CD4-positive, alpha-beta T cell (primary cell): ENCODE measurements at places on chromosomes 16 and 17.

DNA sequence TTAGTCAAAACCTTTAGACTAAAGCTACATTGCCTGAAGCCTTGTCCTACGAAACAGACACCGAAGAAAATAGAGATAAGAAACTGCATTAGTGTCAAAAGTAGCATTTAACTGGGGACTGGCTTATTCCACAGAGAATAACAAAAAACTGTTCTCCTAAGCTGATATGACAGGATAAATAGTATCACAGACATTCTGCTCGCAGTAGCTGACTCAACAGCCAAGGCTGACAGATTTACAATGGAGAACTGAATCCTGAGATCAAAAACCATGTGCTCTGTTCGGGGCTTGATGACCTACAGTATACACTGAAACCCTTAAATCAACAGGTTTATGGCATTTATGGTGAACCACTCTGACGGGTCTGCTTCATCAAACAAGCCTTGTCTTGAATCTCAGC lies 25.5 kb downstream of the ADAMTS18 start:
- DNase-seq, result no peak

- DNase-seq, result no peak
These were observed 669 bp downstream of the MIEF2 start for GRCh38 chr17:18261146-18261515.

DNA sequence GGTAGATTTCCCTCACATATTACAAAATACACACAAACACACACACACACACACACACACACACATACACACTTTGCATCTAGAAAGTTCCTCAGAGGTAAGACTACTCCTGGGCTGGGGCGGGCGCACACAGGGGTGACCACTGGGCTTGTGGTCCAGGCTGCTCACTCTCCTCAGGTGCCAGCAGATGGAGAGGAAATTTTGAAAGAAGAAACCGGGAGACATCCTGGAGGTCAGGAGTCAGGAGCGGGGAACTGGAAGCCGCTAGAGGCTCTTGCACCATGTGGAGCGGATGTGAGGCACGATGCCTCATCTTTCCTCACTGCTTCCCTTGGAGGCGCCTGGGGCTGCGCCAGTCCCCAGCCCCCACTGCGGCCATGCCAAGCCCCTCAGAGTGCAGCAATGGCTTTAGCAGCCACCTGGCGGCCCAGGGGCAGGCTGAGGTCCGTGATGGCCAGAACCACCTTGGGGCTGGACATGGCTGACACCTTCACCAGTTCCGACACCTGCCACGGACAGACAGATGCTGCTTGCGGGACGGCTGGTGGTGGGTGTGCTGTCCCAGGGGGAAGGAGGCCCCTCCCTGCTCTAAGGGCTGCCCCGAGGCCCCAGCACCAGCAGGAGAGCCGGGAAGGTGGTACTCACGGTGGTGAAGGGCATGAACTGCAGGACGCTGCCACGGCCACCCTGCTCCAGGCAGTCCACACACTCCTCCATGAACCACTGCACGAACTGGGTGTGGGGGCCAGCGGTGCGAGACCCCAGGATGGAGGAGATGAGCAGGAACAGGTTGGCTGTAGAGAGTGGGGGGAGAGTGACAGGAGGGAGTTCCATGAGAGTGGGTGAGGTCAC lies 4.1 kb downstream of the CSF3 start:
- no peak for DNase-seq

DNA sequence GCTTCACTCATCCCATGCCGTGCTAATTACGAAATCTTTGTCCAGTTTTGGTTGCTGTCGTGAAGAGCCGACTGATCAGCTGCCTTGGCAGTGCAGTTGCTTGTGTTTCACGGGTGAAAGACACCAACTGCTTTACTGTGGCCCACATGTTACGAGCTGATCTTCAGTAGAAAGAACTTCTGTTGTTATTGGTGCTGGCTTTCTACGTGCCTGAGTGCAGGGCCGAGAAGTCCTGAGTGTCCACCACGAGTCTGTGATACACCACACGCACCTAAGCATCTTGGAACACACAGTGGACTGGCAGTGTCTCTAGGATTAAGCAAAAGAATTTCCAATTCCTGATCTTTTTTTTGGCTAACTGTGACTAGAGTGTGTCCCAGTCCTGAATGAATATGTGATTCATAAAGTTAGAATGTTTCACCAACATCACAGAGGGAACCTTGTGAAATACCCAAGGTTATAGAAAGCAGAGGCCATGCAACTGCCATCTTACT lies 70.4 kb upstream of the CLEC18A start:
- no peak for DNase-seq

DNA sequence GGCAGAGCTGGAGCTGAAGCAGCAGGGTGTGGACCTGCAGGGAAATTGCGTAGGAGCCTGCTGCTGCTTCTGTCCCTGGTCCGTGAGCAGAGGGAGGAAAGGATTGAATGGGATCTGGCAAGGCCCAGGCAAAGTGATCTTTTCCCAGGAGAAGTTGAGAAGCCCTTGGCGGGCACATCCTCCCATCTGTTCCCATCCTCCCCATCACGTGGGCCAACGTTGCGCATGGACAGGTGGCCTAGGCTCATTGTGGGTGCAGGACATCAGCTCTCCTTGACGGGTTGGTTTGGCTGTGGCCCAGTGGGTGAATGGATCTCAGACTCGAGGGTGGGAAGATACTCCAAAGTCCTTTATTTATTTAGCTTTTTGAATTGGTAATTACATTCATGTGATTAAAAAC lies 29.4 kb upstream of the POLR3E start:
- no peak for DNase-seq

DNA sequence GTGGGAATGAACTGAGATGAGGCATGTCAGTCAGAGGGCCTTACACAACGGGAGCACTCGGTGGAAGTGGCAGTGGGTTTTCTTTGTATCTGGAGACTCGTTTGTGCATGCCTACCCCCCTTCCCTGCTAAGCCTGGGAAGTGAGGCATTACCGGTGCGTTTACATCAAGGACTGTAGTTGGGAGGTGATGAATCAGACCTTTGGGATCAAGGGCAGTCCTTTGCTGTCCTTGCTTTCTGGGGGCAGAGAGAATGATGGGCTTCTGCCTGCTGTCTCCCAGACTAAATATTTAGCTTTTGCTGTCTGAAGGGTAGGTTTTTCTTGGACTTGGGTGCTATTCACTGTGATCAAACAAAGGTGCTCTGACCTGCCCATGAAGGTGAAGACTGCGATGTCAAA lies 83.0 kb downstream of the WWP2 start:
- DNase-seq, result no peak

- no peak for DNase-seq
These were observed 94.4 kb downstream of the AATF start for GRCh38 chr17:37043201-37043600.

DNA sequence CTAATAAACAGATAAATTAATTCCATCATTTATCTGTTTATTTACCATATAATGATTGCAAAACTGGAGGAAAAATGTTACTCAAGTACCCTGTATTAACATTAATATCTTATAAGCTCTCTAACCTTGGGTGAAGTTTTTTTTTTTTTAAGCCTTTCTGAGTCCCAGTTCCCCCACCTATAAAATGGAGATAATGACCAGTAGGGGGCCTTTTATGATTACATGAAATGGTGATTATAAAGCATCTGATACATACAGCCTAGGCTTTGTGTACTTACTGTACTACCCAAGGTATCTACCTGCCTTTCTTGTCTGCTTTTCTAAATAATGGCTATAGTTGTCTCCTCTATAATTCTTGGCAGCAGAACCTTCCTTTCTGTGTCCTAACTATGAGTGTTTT lies 22.6 kb downstream of the LRRC36 start:
- DNase-seq, result peak; percentile 41

DNA sequence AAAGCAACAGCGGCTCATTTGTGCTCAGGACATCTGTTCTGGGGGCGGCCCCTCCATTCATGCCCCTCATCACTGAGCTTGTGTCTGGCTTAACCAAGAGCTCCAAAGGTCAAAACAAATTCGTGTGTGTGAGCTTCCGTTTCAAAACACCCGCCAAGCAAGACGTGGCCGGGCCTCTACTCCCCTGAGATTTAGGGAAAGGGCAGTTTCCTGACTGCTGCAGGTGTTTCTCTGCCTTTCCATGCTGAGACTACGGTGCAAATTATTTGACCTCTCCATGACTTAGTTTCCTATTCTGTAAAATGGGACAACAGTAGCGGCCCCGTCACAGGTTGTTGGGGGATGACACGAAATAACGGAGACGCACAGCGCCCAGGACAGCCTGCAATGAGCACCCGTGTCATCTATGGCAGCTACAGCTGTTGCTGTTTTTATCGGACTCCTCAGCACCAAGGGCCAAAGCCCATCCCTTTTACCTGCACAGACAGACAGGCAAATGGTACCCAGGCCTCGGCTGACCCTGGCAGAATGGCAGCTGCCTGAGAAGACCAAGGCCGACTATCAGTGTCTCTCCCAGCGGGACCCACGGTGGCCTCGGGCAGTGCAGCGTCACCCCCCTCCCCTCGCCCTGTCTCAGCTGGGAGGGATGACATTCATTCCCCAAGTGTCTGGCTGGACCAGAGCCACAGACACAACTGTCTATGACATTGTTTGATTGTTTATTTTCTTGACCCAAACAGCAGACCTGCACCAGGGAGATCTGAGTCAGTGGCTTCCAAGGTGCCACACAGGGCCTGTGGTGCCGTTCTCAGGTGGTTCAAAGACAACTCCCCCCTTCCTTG lies 50.7 kb upstream of the DOC2B start:
- DNase-seq, result no peak

DNA sequence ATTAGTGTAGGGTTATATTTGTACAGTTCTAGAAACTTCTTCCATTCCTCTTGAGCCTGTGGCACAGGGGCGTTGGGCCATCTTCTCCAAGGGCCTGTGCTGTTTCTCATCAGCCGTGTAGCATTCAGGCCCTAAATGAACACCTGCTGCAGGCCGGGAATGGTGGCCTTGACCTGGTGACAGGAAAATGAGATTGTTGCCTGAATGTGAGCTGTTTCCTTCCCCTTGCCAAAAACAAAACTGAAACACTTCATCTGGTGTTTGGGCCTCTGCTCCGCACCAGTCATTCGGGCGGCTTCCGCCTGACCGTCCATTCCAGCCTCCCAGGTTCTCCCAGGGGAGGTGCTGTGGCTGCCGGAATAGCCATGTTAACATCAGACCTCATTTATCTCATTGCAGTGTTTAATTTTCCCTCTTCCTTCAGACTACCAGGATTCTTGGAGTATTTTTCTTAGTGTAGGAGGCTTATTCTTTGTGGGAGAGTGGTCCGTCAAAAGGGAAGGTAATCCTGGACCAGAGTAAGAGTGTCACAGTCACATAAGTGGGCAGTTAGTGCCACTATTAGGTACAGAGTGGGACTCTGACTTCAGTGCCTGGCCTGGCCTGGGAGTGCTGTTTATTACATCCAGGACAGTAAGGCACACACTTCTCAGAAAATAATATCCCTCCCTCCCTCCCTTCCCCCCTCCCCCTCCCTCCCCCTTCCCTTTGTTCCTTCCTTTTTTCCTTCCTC lies 61.9 kb downstream of the WWP2 start:
- no peak for DNase-seq

- DNase-seq, result no peak
These were observed 22.7 kb upstream of the MRPS23 start for GRCh38 chr17:57872536-57872935.

DNA sequence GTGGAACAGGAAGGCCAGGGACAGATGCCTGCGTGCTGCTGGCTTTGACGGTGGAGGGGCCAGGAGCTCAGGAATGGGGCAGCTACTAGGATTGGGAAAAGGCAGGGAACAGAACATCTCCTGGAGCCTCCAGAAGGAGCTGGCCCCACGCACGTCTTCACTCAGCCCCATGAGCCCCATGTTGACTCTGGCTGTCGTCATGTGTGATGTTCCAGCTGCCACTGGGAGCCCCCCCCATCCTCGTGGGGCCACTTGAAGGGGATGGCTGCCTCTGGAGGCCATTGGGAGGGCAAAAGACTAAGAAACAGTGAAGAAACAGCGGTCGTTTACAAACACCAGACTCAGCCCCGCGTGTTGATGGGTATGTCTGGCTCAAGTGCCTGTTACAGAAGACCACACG lies 18.5 kb upstream of the APRT start:
- no peak for DNase-seq
